Caki2 (cell line): ENCODE measurements at places on chromosomes 2 and 18. TPM values are rescaled to one million over a fixed set of nuclear protein-coding genes. Genes with fewer than 3 reads are reported as not detected.

DNA sequence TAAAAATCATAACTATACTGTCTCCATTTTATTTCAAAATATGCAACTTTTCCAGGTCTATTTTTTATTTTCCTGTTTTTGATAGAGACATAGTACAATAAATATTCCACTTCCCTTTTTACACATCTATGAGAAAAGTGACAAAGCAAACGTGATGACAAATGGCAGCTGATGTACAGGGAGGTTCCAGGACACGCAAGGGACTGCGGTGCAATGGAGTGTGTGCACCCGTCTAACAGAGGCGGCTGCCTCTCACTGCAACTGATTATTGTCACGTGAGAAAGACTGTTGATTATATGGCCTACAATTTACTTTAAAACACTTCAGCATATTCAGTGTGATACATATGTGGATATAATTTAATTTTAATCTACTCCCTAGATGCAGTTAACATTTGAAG is 142.6 kb downstream of the LRRC30 start:
- no peak for DNase-seq

DNA sequence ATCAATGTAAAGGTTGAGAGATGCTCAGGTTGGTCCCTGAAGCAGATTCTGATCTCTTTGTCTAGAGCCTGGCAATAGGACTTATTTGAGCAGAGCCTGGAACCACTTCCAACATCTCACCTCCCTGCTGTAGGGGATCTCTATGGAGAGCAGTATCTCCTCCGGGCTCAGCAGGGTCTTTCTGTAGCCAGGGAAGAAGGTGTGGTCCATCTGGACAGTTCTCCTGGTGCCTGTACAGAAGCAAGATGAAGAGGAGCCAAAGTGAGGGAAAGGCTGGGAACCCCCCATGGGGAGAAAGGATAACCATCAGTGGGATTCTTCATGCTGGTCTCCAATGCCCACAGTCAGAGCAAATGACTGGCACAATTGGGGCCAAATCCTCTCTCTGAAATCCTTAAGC is 34.8 kb downstream of the XDH start:
- DNase-seq = no peak

DNA sequence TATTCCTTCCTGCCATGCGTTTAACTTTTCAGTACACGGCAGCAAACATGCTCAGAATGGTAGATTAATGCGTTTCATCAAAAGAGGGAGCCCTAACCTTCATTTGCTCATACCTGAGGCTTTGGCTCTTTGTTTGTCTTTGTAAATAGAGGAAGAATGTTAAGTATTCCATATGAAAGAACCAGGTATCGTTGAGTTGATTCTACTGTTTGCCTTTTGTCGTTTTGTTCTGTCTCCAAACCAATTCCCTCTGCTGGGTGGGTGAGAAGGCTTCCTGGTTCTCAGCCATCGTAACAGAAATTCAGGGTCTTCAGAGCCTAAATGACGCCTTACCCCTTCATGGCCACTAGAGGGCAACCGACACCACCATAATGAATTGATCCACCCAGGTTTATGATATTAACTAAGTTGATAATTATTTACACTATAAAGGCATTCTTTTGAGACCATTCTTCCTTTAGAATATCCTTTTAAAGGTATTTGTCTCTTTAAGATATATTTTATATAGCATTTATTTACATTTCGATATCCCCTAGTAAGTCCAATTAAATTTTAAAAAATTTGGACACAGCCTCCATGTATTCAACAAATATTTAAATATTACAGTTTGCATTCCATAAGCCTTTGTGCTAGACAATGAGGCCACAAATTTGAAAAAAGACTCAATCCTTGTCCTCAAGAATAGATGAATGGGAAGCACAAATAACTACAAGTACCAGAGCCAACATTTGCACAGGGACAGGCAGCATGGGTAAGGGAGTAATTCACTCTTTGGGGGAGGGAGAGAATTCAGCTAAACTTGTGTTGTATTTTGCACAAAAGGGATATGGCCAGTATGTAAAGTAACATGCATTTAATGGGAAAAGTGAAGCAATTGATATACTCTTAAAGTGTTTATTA is 48.1 kb downstream of the TIMM21 start:
- DNase-seq = peak; percentile 55

GRCh38 chr2:239487272-239487671 is 86.5 kb upstream of the HDAC4 start:
- no peak for DNase-seq

- peak; percentile 36 for DNase-seq
Observed at GRCh38 chr18:51953521-51953920, 386.5 kb upstream of the DCC start.

DNA sequence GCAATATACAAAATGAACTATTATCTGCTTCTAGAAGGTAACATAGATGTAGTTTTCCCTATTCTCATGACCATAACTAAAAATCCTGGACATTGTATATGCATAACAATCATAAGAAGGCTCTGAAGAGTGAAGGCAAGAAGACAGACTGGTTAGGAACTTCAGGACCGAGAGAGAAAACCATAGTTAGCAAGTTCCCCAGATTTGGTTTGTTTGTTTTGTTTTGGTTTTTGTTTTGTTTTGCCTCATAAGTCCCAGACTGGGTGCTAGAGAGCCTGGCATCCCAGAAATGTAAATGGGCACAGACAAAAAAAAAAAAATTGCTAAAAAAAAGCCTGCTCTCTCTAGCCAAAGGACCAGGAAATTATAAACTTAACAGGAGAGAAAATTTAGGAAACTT is 192.2 kb upstream of the FBXO11 start:
- no peak for DNase-seq

- DNase-seq = no peak
Observed at GRCh38 chr2:62144689-62145477, 51.0 kb upstream of the B3GNT2 start.

- DNase-seq = peak; percentile 33
Observed at GRCh38 chr2:170747921-170748320, 22.3 kb upstream of the ERICH2 start.

DNA sequence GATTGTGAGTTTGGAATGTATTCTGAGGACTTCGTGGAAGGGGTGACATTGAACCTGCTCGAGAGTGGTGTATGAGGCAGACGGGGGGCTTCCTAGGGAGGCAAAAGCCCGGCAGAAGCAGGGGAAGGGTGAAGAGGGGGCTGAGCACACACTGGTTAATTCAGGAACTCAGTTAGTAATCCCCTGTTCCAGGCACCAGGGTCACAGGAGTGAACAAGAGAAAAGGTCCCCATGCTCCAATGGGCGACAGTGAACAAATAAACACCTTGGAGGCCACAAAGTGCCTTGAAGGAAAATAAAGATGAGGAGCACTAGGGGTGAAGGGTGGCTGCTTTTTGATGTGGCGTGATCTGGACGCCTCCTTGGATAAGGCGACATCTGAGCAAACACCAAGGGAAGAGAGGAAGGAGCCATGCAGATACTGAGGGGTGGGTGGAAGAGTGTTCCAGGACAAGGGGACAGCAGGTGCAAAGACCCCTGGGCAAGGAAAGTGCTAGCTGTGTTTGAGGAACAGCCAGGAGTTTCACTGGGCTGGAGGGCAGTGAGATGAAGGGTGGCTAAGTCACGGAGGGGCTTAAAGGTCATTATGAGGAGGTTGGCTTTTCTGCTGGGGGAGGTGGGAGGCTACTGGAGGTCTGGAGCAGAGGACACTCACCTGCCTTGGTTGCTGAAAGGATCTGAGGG is 26.7 kb upstream of the ASB18 start:
- DNase-seq = no peak

DNA sequence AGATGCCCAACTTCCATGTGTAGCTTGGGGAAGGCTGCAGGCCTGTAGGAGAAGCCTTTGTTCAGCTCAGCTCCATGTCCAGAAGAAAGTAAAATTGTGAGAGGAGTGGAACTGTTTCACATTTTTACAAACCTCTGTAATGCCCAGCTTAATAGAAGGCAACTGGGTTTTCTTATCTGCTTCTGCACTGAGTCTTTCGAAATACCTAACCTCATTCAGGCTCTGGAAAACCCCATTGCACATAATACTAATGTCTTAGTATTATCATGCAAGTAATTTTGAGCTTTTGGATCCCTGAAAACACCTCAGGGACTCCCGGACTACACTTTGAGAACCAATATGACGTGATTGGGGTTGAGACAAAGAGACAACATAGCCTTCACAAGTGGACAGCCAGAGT is 5.8 kb downstream of the SMIM21 start:
- DNase-seq = no peak

GRCh38 chr2:30034052-30034775 is 112.6 kb upstream of the YPEL5 start:
- no peak for DNase-seq

- peak; percentile 85 for DNase-seq
Observed at GRCh38 chr18:27378431-27379095, 193.5 kb upstream of the CHST9 start.

DNA sequence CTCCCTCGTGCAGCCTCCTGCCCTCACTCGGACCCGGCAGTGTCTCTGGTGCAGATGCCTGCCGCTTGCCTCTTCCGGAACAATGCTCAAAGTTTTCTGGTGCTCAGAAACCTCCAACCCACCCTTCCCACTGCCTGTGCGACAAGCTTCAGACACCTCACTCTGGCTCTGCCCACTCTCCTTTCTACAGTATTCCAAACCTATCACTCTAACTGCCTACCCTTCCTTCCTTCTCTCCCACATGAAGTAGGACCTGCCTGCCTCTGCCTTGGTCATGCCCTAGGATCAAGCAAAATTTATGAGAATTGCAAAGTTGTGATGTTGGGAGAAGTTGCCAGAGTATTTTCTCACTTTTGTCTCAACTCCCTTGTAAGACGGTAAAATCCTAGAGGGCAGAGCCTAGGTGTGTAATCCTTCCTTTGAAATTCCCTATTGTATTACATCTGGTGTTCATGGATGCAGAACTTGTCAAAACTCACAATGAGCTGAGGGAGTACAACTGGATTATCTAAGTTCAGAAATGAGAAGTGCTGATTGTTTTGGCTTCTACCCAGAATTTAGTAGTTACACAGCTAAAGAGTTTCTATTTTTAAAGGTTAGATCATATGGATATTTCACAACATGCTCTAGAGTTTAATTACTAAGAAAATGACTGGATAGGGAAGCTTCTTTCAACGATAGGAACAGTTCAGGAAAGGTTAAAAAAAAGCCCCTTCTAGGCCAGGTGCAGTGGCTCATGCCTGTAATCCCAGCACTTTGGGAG is 7.2 kb downstream of the NPC1 start:
- no peak for DNase-seq

- no peak for DNase-seq
Observed at GRCh38 chr2:8532438-8532837, 149.4 kb upstream of the ID2 start.

GRCh38 chr18:3450799-3451182 is 819 bp downstream of the TGIF1 start:
- DNase-seq = no peak

DNA sequence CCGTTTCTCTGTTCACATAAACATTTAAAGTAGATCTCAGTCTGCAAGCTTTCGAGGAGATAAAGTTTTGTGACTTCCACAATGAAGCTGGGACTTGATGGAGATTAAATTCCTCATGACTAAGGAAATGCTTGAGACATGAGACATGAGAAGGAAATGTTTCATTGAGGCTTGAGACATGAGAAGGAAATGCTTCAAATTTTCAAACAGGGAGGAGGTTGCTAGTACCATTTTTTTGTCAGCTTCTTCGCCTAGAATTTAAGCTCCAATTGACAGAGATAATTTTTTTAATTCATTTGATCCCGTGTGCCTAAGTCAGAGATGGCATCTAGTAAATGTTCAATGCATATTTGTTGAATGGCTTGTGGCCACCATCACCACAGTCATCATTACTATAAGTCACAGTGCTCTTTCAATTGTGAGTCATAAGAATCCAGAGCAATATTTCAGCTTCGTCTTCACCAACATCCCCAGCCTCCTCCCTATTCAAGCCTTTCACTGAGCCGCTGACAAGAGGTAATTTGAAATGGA is 543 bp upstream of the MARCHF4 start:
- peak; percentile 37 for DNase-seq

DNA sequence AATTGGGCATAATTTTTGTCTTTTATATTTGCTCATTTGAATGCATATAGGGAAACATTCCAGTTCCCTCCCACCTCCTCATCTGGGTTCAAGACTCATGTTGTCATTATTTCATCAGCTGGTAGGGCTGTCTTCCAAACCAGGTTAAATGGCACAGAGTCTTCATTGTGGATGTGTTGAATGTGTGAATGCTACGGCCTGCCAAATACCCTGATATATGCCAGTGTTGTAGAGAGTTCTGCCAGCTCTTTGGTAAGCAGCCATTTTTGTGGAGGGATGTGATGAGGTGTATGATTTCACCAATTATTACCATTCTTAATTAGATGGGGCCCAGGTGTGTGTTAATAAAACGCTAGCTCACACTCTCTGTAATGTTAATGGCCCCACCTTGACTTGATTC is 121.7 kb downstream of the LYPD6B start:
- no peak for DNase-seq

GRCh38 chr2:9032121-9032520 is 28.6 kb upstream of the MBOAT2 start:
- DNase-seq = no peak

DNA sequence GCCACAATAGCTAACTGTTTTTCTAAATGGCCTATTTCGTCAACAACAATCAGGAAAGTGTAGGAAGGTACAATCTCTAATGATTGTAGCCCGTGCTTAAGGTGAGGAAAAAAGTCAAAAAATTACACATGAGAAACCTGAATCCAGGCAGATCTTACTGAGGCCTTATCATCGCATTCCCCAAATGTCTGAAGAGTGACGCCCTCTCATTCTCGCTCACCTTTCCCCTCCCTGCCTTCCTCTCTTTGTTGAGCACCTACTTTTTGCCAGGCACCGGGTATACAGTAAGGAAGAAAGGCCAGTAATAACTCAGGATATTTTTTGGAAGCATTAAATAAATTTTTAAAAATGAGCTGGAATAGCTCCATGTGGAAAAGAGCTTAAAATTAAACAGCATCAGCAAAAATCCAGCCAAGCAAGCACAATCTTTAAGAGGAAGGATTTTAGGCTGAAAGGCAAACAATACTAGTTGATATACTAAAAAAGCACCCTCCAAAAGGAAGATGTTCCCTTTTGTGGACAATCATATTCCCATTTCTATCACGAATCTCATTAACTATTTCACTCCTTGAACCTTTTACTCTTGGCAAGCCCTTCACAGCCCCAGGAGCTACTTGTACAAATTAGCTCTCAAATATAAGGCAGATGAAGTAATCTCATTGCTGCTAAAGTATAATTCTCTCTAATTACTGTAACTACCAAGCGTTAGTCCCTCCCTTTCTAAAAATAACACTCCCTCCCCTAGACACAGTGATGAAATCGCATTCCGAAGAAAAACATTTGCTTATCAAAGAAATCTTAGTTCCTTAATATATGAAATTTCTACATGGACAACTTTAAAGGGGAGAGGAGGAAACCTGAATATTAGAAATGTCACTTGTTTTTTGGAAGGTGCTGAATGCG is 40.0 kb downstream of the STAT1 start:
- DNase-seq = no peak

The CXCR1 gene
- total RNA-seq = not detected in 2 replicates

The SFT2D3 gene
- 3.4 and 6.6 TPM in 2 replicates for total RNA-seq

The CCDC88A gene
- total RNA-seq = 8.8 and 18.5 TPM in 2 replicates

The HOXD13 gene
- total RNA-seq = not detected in 2 replicates

The MOB4 gene
- total RNA-seq = 13.1 and 40.1 TPM in 2 replicates

The ALK gene
- total RNA-seq = not detected in 2 replicates

The ALPP gene
- total RNA-seq = not detected in 2 replicates

The SIX3 gene
- not detected in 2 replicates for total RNA-seq
